Chondrocyte (in vitro differentiated cells): ENCODE measurements at places on chromosomes 12 and 14.
A peak's percentile ranks its signal among the peaks of the same experiment; 100 is the strongest.

DNA sequence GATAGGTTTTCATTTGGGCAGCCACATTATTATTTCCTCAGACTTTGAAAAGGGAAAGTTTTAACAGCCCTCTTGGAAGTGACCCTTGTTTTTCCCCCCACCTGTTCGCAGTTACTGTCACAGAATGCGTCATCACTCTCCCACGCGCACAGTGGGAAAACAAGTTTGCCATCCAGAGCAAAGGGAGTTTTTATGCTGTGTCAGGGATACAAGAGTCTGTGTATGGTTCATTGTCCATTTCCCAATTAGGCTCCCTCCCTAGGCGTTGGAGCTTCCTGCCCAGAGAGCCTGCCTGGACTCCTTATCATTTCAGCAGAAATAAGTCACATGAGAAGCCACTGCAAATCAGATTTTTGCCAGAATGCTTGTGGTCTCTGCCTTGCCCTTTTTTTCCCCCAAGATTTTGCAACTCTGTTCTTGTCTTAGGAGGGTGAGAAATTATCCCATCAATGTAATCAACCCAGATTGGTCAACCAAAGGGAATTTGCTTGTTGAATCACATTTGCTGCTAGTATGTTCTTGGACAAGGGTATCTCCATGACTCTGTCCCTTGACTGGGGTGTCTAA is 104.1 kb downstream of the IGF1 start:
- no peak for DNase-seq

GRCh38 chr12:28958553-28959195 is 190.4 kb upstream of the FAR2 start:
- no peak for DNase-seq

- no peak for DNase-seq
These were observed 353.7 kb downstream of the APAF1 start for GRCh38 chr12:98998697-98999299.

DNA sequence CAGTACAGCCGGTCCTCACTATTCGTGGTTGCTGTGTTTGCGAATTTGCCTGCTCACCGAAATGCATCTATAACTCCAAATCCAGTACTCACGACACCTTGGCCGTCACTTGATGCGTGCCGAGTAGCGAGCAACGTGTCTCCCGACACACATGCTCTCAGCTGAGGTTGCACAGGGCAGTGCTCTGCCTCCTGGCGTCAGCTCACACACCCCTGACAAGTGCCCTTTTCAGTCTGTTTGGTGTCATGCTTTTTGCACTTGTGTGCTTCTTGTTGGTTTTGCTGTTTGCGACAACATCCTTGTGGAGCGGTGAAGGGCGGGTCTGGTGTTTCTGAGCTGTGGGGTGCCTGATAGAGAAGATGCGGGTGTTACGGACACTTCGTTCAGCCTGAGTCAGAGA is 110.4 kb upstream of the RFLNA start:
- no peak for DNase-seq

GRCh38 chr12:6632026-6632983 is 3.5 kb downstream of the LPAR5 start:
- DNase-seq = no peak

- DNase-seq = no peak
These were observed 29.2 kb downstream of the ZCCHC8 start for GRCh38 chr12:122471324-122472226.

GRCh38 chr12:1318327-1319031 is 275.9 kb downstream of the FBXL14 start:
- DNase-seq = peak; percentile 60

GRCh38 chr12:101931498-101932326 is 54.3 kb downstream of the DRAM1 start:
- DNase-seq = no peak

DNA sequence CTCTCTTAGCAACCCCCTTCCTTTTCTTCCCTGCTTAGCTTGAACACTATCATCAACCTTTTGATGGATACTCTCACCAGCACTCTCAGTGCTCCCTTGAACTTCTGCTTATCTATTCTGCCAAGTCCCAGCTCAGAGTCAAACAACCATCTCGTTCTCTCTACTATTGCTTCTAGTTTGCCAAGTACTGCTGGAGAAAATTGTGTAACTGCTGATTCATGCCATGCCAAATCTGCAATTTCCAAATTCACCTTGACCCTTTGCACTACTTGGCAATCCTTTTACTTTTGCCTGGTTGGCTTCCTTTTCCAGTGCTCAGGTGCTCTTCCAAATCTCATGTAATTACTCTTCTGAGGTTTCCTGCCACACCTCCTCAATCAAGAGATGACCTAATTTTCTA is 2.8 kb upstream of the CCDC196 start:
- DNase-seq = no peak

- no peak for DNase-seq
These were observed 36.0 kb downstream of the CACNA2D4 start for GRCh38 chr12:1882405-1882804.
